Hypothalamus (tissue), 51 donors: ENCODE measurements at places on chromosomes 12 and 14.

- DNase-seq = no peak
Observed at GRCh38 chr14:92617581-92617980, 104.0 kb downstream of the RIN3 start.

GRCh38 chr12:3748620-3749019 is 4.3 kb downstream of the CRACR2A start:
- DNase-seq = no peak

DNA sequence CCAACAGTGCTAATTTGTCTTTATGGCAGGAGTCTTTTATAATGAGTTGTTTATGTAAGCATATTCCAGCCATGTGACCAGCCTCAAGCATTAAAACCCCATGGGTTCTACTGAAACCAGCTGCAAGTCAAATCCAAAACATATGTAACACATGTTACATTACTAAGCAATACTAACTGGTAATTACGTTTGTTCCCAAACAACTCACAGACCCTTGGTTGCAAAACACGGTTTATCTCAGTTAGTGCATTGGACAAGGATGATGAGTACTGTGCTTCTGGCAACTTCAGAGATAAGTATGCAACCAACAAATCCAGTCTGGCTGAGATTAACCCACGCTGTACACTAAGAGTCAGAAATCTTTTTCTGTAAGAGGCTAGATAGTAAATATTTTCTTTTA is 110.1 kb upstream of the FAR2 start:
- no peak for DNase-seq

DNA sequence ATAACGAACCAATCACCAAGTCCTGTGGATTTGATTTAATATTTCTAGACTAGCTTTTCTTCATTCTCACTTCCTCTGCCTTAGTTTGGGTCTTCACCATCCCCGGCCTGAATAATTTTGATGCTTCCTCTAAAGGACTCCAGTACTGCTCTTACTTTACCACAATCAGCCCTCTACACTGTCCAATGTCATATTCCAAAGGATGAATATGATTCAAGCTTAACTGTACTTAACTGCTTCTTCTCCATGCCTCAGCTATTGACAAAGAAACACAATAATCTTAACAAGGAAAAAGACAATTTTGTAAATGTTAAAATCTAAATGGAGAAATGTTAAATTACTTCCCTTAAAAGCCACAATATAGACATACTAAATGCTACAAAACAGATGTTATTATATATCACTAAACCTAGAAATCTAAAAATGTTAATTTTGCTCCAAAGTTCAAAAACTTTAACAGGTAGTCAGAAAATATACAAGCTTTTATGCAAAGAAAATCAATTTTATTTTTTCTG is 70.2 kb downstream of the STXBP6 start:
- DNase-seq = no peak

GRCh38 chr12:81439344-81439743 is 319.8 kb downstream of the PPFIA2 start:
- no peak for DNase-seq

GRCh38 chr12:31007153-31007495 is 66.5 kb upstream of the DDX11 start:
- DNase-seq = no peak

- no peak for DNase-seq
Observed at GRCh38 chr14:84095681-84096080, 1434.3 kb upstream of the FLRT2 start.

DNA sequence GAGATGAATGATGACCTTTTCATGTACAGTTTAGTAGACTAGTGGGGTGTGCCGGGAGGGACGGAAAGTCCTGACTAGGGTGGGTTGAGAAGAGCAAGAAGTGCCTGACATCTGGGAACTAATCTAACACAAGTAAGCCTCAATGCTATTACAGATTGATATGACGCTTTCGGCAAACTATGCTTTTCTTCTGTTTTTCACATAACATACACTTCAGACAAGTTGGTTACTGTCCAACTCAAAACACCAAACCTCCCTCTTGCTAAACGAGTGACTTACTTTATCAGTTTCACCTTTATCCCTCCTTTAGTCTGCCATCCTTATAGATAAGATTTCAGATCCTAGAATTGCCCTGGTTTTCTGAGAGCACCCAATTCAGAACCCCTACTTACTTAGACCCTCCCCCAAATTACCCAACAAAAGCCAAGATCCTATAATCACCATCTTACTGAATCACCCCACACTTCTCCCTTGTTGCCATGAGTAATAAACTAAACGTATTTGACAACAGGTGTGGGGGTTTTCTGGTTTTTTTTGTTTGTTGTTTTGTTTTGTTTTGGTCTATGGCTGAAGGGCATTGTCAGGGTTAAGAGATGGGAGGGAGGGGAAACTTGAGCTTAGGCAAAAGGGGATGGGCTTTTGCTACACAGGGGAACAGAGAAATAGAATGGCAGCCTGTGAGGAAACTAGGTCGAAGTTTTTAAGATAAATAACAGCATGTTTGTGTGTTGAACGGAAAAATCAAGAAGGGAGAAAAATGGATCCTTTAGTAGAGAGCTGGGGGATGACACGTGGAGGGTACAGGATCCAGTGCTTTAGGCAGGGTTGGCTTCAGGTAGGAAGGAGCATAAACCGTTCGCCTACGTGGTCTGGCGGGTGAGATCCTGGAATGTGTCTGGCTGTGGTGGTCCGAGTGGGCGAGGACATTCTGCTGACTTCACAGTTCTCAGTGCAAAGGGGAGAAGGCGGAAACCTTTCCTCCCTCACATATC is 6.1 kb upstream of the PSMA3 start:
- DNase-seq = no peak

DNA sequence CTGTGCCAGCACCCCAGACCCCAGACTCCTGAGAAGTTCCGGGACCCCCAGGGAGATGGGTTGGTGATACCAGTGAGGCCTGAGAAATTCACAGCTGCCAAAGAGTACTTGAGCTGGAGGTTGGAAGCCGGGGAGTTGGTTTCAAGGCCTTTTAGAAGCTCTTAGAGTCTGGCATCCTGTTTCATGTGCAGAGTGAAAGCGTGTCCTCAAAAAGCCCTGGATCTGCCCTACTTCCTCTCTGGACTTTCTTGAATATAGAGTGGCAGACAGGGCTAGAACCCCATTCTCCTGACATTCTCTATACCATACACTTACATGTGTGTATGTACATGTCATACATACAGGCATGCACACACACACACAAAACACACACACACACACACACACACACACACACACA is 31.3 kb upstream of the PPM1A start:
- DNase-seq = no peak

DNA sequence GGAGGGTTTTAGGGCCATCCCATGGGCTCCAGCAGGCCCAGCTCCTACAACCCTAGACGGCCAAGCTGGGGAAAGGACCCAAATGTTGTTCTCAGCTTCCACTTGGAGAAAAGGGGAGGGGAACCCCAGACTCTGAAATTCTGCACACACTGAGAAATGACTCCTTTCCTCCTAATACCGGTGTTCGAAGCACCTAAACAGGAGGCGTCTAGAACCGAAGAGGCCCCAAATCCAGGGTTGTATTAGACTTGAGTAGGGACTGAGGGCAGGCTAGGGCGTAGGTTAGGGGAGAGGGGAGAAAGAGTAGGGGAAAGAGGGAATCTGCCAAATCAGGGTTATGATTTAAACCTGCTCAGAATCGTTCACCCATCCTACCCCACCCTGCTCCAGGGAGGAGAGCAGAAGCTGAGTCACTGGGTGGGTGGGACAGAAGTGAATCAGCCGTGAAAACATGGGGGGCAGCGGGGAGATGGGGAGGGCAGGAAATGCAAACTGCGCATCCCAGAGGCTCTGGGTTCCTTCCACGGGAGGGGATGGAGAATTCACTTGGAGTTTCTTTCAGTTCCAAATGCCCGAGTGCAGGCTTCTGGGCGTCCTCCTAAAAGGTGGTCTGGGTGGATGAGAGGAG is 1.0 kb downstream of the IGFBP6 start:
- DNase-seq = no peak

DNA sequence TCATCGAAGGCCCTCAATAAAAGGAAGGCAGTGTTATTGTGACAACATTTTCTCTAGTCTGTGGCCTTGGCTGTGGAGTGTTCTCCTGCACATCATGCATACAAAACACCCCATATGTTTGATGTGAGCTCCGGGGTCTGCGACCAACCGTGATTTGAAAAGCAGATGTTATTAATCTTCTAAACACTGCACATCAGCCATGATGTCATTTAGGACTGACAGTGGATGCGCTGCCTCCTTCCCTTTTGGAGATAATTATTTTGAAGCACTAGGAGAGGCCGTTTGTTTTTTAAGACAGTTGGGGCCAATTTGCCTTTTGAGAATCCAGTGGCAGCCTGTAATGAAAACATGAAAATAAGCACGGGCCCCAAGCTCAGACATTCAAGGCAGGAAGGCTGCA is 1041.6 kb downstream of the BCL11B start:
- no peak for DNase-seq

DNA sequence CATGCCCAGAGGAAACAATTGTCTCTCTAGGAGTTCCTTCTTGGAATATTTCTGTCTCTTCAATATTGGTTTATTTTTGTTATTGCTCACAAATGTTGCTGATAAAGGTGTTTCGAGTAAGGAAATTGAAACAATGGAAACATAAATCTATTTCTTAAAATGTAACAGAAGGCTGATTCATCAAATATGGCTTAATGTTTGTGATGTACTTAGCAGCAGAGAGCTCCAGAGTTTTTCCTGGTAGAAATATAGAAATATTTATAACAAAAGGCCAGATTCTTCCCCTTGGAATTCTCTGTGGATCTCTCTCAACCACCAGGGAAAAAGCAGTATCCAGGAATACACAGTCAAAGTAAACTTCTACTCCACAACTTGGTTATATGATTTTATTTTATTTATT is 149.2 kb upstream of the LRIG3 start:
- DNase-seq = no peak

DNA sequence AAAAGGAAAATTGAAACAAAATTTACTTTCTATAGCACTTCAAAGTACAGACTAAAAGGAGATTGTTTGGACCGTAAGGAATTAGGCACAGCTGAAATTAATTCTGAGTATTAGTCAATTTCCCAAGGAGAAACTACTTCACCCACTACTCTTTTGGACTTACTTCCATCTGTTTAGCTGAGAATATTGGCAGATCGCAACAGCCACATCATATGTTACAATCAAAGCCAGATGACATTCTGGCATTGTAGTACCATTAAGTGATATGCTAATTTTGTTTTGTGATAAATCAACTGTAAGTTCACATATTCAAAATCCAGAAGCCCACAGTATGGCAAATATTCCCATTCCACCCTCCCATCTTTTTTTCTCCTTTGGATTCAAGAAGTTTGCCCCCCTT is 47.1 kb upstream of the ANKS1B start:
- DNase-seq = no peak

- DNase-seq = no peak
Observed at GRCh38 chr12:95922231-95922630, 20.2 kb downstream of the CCDC38 start.

- DNase-seq = no peak
Observed at GRCh38 chr14:34983786-34984185, 994 bp downstream of the SRP54 start.

GRCh38 chr14:73741876-73742519 is 27.8 kb upstream of the PNMA1 start:
- no peak for DNase-seq

DNA sequence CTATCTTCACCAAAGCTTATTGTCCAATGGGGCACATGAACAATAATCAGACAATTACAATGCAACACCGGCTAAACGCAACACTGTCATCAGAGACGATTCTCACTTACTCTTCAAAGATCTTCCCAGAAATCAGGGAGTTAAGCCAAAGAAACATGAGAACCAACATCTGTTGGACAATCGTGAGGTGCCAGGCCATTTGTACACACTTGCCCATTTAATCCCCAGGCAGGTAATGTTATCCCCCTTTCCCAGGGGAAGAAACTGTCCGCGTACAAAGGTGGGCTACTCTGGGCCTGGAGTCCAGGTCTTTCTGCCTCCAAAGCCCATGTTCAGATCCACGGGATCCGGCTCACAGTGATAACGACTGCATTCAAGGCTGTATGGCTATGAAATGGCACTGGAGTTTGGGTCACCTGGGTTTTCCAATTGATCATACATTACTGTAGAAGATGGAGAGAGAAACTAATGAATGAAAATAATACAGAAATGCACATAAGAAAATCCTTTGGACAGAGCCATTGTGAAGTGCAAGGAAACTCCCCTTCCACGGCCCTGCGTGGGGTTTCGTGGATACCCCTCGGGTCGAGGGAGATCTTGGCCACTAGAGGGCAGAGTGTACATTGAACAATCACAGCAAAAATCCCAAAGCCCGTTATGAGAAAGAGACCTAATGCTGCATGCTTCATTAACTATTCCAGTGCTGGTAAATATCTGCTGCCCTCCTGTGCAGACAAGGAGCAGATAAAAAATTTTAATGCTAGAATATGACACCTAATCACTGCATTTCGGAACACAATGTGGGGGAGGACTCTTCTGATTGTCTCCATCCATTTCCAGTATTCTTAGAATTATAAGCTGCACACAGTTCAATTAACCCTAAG is 111.4 kb downstream of the EGLN3 start:
- DNase-seq = no peak

DNA sequence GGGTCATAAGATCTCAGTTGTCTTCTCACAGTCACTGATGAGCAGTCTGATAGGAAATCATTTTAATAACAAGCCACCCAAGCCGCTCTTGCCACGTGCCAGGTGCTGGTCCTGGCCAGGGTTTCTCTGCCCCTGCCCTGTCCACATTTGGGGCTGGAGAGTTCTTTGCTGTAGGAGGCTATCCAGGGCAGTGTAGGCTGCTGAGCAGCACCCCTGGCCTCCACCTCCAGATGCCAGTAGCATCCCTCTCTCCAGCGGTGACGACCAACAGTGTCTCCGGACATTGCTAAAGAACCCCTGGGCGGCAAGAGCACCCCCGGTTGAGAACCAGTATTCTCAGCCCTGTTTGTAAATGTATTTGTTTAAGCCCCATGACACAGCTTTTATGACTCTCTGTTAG is 243.7 kb downstream of the GLT1D1 start:
- no peak for DNase-seq

DNA sequence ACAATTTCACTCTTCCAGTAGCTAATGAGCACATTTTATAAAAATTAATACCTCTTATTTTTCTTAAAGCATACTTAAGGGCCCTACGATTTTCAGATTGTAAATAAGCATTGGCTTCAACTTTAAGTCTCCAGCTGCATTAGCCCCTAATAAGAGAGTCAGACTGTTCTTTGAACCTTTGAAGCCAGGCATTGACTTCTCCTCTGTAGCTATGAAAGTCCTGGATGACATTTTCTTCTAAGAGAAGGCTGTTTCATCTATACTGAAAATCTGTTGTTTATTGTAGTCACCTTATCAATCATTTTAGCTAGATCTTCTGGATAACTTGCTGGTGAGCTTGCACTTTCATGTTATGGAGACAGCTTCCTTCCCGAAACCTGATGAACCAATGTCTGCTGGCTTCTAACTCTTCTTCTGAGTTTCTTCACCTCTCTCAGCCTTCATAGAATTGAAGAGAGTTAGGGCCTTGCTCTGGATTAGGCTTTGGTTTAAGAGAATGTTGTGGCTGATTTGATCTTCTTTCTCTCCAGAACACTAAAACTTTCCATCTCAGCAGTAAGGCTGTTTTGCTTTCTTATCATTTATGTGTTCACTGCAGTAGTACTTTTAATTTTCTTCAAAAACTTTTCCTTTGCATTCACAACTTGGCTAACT is 377.1 kb upstream of the RGS6 start:
- DNase-seq = no peak
